GM23248 (cell line): ENCODE measurements at places on chromosomes 3 and 15.
A peak's percentile ranks its signal among the peaks of the same experiment; 100 is the strongest.

DNA sequence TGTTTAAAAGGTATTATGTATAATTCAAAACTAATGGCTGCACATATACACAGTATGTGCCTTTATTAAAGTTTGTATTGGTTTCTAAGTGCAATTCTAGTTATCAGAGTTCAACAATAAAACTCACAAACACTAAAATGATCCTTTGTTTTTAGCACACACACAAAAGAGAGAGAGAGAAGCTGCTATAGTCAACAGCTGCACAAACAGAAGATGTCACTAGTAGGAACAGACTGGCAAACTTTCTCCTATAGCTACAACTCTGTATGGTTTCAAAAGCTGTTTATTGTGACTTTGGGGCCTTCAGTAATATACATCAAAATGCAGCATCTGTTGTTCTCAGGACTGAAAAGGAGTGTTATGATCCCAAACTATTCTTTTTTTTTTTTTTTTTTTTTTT is 6.1 kb downstream of the SECISBP2L start:
- DNase-seq: no peak

GRCh38 chr15:58362262-58362922 is 69.4 kb upstream of the LIPC start:
- DNase-seq: peak; percentile 18

DNA sequence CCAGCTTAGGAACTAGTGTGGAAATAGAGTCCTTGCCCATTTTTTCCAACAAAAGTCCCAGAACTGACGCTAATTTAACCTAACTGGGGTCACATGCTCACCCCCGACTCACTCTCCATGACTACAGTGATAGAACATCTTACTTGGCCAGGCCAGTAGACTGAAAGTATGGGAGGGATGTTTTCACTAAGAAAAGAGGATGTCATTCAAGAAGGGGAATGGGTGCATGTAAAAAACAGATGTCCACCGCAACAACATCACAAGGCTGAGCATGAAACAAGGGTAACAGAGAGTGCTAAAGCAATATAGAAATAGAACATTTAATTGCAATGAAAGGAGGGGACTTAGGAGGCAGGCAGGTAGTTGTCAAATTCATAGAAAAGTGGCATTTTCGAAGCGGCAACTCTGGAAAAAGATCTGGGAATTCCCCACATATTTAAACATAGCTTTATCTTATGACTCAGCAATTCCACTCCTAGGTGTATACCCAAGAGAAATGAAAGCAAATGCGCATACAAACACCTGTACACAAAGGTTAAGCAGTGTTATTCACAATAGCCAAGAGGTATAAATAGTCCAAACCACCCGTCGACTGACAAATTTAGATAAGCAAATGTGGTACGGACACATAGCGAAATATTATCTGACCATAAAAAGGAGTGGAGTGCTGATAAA is 41.1 kb upstream of the UBE2E2 start:
- DNase-seq: no peak

- peak; percentile 82 for DNase-seq
These were observed 59.5 kb downstream of the SCN11A start for GRCh38 chr3:38992117-38992760.

- DNase-seq: peak; percentile 43
These were observed 891 bp upstream of the DMXL2 start for GRCh38 chr15:51623386-51623938.

DNA sequence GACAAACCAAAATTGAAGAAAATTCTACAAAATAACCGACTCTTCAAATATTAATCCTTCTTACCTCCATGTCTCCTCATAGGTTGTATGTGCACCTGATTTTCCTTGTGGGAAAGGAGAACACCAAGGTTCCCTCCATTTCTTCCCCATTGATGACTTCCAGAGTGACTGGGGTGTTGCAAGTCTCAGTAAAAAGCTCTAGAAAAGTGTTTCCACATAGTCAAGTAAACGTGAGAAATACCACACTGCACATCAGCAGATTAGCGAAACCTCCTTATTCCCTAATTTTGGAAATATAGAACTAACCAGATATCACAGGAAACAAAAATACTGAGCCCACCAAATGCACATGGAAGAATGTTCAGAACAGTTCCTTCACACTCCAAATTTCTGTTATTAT is 4.9 kb upstream of the RPN1 start:
- no peak for DNase-seq

DNA sequence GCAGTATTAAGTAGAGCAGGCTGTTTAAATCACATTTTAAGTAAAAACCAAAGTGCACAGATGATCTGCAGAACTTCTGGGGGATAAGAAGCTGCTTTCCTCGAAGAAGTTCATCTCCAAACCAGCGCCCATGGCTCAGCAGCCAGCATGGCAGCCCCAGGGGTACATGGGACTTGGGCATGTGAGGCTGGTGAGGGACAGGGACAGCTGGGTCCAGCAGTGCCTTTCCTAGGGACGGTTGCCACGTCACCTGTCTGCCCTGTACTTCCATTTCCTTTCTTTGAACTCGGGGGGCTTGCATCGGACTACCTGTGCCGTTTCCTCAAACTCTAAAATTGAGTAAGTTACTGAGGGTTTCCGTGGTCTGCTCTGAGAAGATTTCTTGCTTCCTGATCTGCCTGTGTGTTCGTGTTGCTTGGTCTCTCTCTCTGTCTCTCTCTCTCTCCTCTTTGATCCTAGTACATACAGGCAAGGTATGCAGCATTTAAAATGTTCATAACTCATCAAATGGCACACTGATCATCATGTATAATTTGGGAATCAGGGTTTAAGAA is 67.6 kb downstream of the IGF1R start:
- no peak for DNase-seq

DNA sequence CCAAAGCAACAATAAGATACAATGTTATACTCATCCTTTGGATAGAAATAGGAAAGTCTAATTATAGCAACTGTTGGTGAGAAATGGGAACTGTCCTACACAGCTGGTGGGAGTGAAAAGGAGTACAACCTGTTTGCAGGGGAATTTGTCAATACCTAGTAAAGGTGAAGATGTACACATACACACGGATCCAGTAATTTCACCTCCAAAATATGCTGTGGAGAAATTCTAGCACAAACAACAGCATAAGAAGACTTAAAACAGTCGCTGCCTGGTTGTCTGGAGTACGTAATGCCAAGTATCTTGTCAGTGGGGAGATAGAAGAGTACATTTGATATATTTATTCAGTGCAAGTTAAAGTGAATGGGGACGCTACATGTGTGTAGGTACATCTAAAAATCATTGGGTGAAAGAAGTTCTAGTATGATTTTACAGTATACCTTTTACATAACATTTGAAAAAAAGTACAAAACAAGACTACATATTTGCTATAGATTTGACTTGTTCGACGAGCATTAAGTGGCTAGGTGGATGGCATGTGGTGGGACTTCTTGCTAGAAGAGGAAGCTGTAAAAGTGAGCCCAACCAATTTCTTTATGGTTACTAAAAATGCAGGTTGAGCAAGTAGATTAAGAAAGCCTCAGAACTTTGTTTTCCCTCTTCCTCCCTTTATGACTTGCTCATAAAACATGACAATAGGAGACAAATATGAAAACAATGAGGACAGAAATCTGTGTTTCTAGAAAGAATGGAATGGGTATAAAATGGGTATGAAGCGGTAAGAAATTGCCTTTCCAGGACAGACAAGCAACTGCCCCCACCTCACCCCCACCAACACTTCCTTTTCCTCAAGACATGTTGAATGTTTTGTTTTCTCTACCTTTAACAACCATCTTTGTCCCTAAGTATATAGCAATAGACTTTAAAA is 50.2 kb upstream of the CCR4 start:
- peak; percentile 31 for DNase-seq

DNA sequence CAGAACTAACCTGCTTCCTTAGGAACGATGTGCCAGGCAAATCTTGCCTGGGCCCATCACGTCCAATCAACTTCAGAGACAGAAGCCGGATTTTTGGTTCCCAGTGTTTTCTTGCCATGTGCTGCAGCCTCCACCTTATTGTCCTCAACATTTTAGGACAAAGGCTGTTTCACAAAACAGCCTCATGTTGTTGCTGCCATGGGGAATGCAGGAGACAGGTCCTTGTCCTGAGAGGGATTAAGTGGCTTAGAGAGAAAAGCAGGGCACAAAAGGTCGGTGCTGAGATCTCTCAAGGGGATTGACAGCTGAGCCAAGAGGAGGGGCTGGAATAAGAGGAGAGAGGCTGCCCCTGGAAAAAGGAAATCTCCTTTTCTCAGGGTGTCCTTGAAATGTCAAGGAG is 11.3 kb upstream of the NMNAT3 start:
- no peak for DNase-seq

DNA sequence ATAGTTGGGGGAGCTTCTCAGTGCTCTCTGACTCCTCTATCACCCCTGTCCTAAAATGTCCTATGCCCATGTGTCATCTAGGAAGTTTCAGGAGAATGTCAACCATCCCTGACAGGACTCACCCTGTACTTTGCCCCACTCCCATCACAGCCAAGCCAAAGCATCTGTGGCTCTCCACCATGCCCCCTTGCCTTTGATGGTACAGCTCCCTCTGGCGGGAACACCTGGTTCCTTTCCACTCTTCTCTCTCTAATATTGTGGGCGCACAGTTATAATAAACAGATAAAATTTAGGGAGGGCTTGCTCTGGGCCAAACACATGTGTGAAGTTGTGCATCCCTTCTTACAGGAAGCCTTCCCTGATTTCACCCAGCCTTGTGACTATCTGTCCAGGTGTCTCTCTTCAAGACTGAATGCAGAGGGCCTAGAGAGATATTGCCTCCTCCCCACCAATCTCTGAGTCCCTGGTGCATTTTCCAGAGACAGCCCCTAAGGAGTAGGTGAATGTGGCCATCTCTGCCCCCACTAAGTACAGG is 62.8 kb downstream of the ISG20 start:
- DNase-seq: no peak

- DNase-seq: no peak
These were observed 453.8 kb downstream of the RAP2B start for GRCh38 chr3:153615863-153616262.

GRCh38 chr3:14363991-14364390 is 38.4 kb upstream of the SLC6A6 start:
- no peak for DNase-seq

- DNase-seq: peak; percentile 79
These were observed 68.8 kb upstream of the IL12A start for GRCh38 chr3:159919873-159920272.

DNA sequence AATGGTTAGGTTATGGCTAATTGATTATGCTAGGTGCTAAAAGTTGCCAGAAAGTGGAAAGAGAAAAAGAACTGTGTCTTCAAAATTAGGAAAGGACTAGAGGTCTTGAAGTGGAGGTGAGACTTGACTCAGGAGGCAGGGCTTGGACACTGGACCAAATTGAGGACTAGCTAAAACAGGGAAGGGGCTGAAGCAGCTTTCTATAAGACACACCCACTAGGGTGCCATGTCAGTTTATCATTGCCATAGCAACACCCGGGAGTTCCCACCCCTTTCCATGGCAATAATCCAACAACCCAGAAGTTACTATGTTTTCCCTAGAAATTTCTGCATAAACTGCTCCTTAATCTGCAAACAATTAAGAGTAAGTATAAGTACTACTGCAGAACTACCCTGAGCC is 42.9 kb upstream of the MITF start:
- no peak for DNase-seq

GRCh38 chr3:139933766-139934165 is 1.2 kb upstream of the CLSTN2 start:
- no peak for DNase-seq

- DNase-seq: peak; percentile 73
These were observed 57.2 kb downstream of the ITGB5 start for GRCh38 chr3:124829819-124830554.

GRCh38 chr3:55473788-55474187 is 13.3 kb downstream of the WNT5A start:
- no peak for DNase-seq

DNA sequence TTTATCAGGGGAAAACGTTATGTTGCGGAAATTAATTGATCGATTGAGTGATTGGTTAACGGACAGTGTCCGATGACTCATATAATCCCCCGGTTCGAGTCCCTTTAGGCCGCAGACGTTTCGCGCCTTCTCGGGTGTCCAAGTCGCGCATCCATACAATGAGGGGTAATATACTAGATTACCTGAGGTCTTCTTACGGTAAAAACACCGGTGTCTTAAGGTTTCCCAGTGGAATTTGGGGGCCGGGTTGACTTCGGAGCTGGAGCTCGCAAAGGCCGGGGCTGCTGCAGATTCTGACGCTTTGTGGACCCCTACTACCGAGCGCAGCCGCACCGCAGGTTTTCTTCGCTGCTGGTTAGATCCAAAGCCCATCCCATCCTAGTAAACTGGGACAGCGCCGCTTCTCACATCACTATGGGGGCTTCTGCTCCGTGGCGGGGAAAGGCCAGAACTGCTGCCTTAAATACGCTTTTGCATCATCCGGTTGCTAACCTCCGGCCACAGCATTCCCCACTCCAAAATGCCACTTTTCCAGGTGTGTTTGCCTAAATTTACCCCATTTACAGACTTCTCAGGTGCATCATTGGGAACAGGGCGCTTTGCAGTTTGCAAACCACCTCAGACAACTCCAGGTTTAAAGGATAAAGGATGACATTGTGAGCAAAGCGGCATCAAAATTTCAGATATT is 858 bp upstream of the SACM1L start:
- DNase-seq: peak; percentile 42

DNA sequence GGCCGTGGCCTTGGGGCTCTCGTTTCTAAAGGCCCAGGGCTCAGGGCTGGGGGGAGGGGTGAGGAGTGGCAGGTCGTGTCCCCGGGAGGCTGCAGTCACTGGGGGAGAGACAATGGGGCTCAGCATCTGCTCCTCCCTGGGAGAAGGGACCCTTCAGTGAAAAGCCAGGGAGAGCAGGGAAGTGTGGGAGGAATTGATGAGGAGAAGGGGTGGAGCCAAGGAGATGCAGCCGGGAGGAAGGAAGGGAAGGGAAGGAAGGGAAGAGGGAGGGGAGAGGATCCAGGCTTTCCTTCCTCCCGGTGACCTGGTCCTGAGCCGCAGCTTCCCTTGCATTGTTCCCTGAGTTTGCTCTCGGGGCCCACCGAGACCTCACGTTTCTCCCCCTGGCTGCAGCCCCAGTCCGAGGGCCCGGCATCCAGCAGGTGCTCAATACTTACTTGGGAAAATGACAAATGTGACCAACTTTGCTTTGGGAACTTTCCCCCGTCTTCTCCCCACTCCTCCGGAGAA is 1.4 kb upstream of the ZNF710 start:
- peak; percentile 53 for DNase-seq

- DNase-seq: no peak
These were observed 49.0 kb downstream of the LRRN1 start for GRCh38 chr3:3847994-3848922.

- DNase-seq: no peak
These were observed 38.2 kb downstream of the DNAH12 start for GRCh38 chr3:57505901-57506300.

GRCh38 chr3:131406274-131406673 is 24.7 kb downstream of the NUDT16 start:
- no peak for DNase-seq

GRCh38 chr3:31613654-31614053 is 80.9 kb downstream of the STT3B start:
- no peak for DNase-seq

GRCh38 chr3:37624276-37624675 is 237.4 kb upstream of the CTDSPL start:
- no peak for DNase-seq

DNA sequence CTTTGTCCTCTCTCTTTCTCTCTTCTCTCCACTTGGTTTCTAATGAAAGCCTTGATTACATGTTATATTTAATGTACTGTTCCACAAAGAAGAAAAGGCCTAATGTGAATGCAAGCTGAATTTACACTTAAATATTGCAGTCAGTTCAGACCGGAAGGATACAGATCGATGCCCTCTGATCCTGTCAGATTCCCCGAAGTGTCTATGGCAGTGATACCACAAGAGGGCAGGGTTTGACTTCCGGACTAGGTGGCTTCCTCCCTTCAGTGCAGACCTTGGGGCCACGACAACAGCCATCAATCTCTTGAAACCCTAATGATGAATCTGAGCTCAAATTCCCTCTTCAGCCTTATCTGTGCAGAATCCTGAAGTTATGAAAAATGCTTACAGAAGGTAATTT is 29.5 kb downstream of the AGTR1 start:
- DNase-seq: peak; percentile 52
